ENCODE measurements at places on chromosomes 12 and 14. TPM values are rescaled to one million over a fixed set of nuclear protein-coding genes. Genes with fewer than 3 reads are reported as not detected.

Gene CLECL1
- 1.5 TPM for total RNA-seq

Gene SSTR1
- total RNA-seq = not detected

Gene AREL1
- 44.9 TPM for total RNA-seq

Gene SERPINA10
- not detected for total RNA-seq

Gene BEGAIN
- 4.5 TPM for total RNA-seq

Gene VWF
- total RNA-seq = 0.55 TPM

Gene ATP23
- total RNA-seq = 6.4 TPM

Gene IFNG-AS1
- total RNA-seq = 0.29 TPM

Gene ZNF10
- 17.8 TPM for total RNA-seq

Gene RAPGEF3
- 0.27 TPM for total RNA-seq

Gene FAM181A
- total RNA-seq = not detected

Gene KCNH3
- total RNA-seq = 3.1 TPM

DNA sequence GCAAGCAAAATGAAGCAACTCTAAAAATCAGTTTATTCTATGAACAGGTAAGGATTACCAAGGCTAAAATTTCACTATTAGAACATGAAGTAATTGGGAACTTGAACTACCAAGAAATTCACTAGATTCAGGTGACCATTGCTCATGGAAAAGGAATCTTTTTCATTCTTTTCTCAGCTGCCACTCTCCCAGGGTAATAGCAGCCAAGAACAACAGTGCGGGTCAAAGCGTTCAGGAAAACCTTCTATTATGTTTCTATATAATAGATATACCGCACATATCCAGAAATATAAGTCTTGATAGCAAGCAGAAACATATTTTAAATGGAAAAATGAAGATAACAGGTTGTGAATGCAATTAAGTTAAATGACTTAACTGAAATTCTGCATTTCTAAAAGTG, 125.6 kb downstream of the NELL2 start:
- no peak for DNase-seq

GRCh38 chr12:48084066-48084465, 21.8 kb downstream of the SENP1 start:
- no peak for DNase-seq

GRCh38 chr14:78921856-78922255, 751.7 kb downstream of the NRXN3 start:
- no peak for DNase-seq

DNA sequence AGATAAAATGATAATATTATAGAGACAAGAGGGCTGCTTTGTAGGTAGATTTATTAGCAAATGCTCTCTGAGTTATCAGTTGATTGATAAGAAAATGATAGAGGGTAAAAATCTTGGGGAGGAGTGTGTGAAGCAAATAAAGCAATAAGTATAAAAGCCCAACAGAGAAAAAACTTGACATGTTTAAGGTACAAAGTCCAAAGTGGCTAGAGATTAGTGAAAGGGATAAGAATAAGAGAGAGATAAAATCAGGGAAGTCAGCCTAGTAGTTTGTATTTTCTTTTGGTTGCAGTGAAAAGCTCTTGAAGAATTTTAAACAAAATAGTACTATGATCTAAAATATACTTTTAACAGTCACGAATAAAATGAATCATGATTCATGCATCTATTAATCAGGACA, 246.2 kb upstream of the LRIG3 start:
- no peak for DNase-seq

- no peak for DNase-seq
Measured at GRCh38 chr14:34234258-34234657, 227.8 kb downstream of the SPTSSA start.

- DNase-seq = no peak
Measured at GRCh38 chr14:20904393-20905029, 13.3 kb downstream of the RNASE3 start.

GRCh38 chr12:29578070-29578469, 80.6 kb upstream of the OVCH1 start:
- DNase-seq = no peak

GRCh38 chr12:120094485-120094884, 22.1 kb downstream of the RAB35 start:
- no peak for DNase-seq

- no peak for DNase-seq
Measured at GRCh38 chr12:44441155-44441554, 435.0 kb downstream of the NELL2 start.

DNA sequence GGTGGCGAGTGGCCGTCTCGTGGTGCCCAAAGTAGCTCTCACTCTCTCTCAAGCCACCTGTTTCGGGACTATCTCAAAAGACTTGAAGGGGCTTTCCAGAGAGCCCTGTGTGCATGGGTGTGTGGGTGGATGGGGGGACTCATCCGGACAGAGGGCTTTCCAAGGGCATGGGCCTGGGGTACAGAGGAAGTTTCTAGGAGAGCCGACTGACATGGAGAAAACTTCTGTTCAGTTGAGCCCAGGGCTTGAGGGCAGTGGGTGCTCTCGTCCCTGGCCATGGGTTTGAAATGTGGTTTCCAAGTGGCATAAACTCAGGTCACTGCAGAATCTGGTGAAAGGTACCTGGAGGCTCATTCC, 47.4 kb upstream of the MEG3 start:
- no peak for DNase-seq

- no peak for DNase-seq
Measured at GRCh38 chr12:104048811-104049210, 1.2 kb downstream of the GLT8D2 start.

DNA sequence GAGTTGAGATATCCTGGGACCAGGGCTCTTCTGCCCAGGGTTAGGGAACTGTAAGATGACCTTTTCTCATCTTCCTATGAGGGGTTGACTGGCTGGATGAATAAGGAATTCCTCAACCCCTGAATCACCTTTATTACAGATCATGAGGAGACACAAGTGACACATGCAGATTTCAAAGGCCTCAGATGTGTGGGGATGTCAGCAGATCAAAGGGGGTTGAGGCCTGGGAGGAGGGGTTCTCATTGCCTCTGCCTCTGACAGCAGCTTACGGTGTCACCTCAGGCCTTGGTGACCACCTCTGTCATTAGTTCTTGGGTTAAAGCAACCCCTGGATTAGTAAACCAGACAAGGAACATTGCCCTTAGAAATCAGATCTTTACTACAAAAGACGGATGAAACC, 2.1 kb upstream of the KRT72 start:
- DNase-seq = no peak

DNA sequence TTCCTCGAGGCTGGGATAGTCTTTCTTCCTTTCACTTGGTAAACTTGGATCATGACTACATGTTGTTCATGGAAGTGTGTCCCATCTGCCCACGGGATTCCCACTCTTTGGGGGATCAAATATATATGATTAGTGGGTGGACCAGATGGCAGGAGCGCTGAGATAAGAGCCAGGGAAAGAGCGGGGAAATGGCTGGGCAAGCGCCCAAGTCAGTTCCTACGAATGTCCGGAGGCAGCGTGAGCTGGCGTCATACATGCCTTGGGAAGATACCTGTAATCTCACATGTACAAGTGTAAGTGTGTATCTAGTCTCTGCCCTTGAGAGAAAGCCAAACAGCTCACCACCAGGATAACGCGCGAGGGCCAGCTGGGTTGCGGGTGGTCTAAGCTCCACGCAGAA, 62.3 kb downstream of the FZD10 start:
- DNase-seq = no peak

DNA sequence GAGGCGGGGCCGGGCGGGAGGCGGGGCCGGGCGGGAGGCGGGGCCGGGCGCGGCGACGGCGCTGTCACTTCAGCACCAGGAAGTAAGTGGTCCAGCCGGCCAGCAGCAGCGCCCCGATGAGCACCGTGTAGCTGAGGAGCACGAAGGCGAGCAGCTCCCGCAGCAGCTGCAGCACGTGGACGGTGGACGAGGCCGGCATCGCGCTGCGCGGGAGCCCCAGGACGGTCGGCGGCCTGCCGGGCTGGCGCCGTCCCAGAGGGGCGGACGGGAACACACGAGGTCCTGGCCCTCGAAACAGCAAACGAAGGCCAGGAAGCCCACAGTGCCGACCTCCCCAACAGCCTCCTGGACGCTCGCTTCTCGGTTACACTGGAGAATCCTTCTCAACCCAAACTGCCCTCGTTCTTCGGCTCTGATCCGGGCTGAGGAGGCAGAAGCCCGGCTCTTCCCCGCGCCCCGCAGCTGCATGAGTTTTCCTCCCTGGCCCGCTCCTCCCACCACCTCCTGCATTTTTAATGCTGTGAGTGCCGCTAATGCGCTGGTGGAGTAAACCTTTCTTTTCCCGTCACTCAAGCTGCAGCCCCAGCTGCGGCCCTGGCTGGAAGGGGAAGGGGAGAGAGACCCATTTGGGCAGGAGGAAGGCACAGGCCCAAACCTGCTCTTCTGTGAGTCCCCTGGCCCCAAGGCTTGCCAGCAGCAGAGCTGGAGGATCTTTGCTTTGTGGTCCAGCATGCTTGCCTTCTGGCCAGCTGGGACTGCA, 694 bp upstream of the DIABLO start:
- DNase-seq = no peak
